SJCRH30 (cell line): ENCODE measurements at places on chromosomes 5 and 9. TPM values are rescaled to one million over a fixed set of nuclear protein-coding genes. Genes with fewer than 3 reads are reported as not detected.
A peak's percentile ranks its signal among the peaks of the same experiment; 100 is the strongest.

GRCh38 chr5:124059200-124059599 is 547.2 kb downstream of the CSNK1G3 start:
- no peaks in the 10 kb centered on the region for H3K27me3 ChIP-seq
- H3K27ac ChIP-seq = no peak overlapping the region
- H3K36me3 ChIP-seq = no peaks in the 10 kb centered on the region

DNA sequence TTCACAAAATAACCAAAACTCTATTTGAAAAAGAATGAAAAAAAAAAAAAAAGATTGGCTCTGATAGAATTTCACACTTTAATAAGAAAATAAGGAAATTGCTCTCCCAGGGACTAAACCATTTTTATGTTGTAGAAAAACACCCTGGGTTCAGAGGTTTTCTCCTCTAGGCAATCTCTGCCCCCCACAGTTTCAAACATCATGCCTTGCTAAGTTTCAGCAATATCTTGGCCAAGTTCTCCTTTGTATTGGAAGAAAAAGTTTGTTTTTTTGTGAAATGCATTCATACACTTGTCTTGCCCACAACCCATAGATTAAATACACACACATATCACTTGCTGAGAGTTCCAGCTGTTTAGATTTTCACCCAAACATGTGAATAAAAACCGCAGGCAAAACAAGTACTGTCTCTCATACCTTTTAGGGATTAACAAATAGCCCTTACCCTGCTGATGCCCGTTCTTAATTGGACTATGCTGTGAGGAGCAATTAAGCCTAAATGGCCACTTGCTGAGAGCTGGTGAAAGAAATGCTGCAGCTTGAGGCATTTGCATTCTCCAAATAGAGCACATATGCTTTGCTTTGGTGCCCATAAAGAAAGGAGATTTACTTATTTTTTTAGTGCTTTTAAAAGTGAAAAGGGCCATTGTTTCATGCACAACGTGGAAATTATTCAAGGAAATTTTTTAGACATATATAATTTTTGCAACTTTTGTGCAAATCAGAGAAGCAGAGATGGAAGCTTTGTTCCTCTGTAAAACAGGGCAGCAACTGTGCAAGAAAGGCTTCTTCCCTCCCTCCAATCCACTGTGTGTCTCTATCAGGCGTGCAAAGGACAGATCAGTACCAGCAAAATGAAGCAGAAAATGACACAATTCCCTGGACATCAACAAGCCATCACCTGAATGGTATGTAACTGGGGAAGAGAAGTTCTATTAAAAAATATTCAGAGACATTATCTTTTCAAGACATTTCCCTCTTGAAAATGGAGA is 262.4 kb upstream of the KIF2A start:
- H3K4me1 ChIP-seq = no peaks in the 10 kb centered on the region
- H3K27ac ChIP-seq = no peak overlapping the region
- no peaks in the 10 kb centered on the region for H3K36me3 ChIP-seq
- no peak overlapping the region for H3K4me3 ChIP-seq

GRCh38 chr5:74367241-74367733 is 273.2 kb downstream of the ENC1 start:
- no peaks in the 10 kb centered on the region for H3K27me3 ChIP-seq
- no peaks in the 10 kb centered on the region for H3K36me3 ChIP-seq
- H3K4me1 ChIP-seq = peaks cover 14% of the 10 kb centered on the region
- H3K27ac ChIP-seq = no peak overlapping the region
- DNase-seq = no peak
- H3K4me3 ChIP-seq = no peak overlapping the region

GRCh38 chr9:27310582-27310981 is 13.6 kb upstream of the EQTN start:
- no peak for DNase-seq
- H3K27ac ChIP-seq = no peak overlapping the region
- no peaks in the 10 kb centered on the region for H3K4me1 ChIP-seq

- DNase-seq = peak; percentile 50
- no peaks in the 10 kb centered on the region for H3K4me1 ChIP-seq
- H3K27me3 ChIP-seq = no peaks in the 10 kb centered on the region; the same call in 1 of the 2 replicates
- H3K4me3 ChIP-seq = peak overlapping the region; percentile 47
Measured at GRCh38 chr9:36818242-36818938, 215.7 kb downstream of the PAX5 start.

- H3K4me1 ChIP-seq = no peaks in the 10 kb centered on the region
- no peaks in the 10 kb centered on the region for H3K36me3 ChIP-seq
- H3K27me3 ChIP-seq = no peaks in the 10 kb centered on the region
- no peak overlapping the region for H3K4me3 ChIP-seq
Measured at GRCh38 chr5:102283102-102283797, 12.8 kb downstream of the SLCO4C1 start.

The CERCAM gene
- 27.7 and 28.0 TPM in 2 replicates for total RNA-seq

The GRIA1 gene
- not detected in 2 replicates for total RNA-seq

The NDUFB6 gene
- total RNA-seq = 73.1 and 75.1 TPM in 2 replicates

The MIER3 gene
- total RNA-seq = 28.0 and 31.2 TPM in 2 replicates

The C5orf58 gene
- not detected in 2 replicates for total RNA-seq

The TAF11L11 gene
- total RNA-seq = not detected in 2 replicates
